ENCODE measurements at places on chromosomes 5 and 9.

DNA sequence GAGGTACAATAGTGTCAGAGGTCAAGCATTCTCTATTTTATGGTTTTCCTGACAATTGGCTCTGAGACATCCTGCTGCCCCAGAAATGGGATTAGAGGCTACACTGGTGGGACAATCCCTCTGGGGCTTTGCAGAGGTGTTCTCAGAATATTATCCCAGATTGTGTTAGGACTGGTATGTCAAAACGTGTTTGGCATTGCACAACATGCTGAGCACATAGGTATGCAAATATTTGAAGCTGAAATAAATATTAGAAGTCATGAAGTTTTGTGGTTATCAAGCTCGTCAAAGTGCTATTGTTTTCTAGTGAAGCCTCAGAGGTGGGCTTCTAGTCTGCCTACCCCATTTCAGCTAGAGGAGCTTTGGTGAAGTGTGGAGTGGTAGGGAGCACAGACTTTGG, 304.4 kb downstream of the MAN2A1 start:
- no peak for DNase-seq

DNA sequence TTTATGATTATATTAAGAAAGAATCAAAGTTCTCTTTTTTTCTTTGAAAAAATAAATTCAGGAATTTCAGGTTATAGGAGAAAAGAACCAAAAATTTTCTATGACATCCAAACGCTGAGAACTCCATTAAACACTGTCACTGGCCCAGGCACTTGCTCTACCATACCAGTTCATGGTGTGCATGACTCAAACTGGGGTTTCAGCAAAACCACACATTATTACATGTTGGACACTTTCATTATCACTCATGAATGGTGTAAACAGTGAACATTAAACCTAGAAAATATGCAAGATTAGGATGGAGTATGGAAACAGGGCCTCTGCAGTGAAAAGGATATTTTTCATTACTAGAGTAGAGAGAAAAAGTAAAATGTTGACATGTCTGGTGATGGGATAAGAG, 369.9 kb upstream of the FAM174A start:
- no peak for DNase-seq

DNA sequence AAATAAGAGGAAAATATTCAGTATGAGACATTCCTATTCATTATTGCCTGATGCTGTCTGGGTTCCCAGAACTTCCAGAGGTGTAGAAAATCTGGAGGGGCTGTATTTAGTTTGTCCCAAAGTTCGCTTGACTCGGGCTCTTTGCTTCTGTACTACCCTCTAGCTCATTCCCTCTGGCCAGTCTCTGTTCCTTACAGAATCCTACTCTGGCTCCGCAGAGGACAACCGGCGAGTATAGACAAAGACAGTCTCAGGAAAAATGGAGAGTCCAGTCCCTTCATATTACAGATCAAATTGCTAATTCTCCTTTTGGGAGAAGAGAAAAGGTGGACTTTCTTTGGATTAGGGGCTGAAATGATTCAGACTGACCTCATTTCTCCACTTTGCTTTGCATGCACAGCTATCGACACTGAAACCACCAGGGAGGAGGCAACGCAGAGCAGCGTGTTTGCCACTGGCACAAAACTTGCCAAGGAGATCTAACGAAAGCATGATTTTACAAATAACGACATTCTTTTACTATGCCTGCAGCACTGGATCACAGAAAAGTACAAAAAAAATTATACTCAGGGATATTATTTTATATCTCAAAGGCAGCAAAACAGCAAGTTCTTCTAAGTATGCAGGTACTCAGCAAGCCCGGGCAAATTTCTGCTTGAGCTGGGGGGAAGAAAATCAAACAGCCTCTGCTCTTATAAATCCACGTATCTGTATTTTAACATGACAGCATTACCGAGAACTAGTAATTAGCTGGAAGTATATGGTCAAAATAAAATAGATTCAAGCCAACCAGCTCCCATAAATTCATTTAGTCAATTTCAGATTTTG, 279.7 kb downstream of the NPR3 start:
- DNase-seq: no peak

- DNase-seq: no peak
Measured at GRCh38 chr5:128083811-128084227, 253 bp downstream of the SLC12A2 start.

DNA sequence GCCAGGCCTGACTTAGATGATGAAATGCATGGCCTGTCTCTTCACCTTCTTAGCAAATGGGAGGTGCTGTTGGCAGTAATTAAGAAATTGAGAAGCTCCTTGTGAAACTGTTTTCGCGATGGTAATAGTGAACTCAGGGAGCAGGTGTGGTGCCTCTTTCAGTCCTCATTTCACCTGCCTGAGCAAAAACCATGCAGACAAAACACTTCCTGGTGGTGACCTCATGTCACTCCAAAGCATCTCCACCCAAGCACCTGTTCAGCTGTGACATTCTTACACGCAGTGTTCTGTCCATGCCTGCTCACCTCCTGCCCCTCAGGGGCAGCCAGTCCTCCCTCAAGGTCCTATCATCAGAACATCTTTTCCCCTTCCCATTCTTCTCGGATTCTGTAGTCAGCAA, 146.5 kb downstream of the CD180 start:
- no peak for DNase-seq

GRCh38 chr5:14745188-14745563, 80.7 kb downstream of the OTULIN start:
- DNase-seq: no peak

DNA sequence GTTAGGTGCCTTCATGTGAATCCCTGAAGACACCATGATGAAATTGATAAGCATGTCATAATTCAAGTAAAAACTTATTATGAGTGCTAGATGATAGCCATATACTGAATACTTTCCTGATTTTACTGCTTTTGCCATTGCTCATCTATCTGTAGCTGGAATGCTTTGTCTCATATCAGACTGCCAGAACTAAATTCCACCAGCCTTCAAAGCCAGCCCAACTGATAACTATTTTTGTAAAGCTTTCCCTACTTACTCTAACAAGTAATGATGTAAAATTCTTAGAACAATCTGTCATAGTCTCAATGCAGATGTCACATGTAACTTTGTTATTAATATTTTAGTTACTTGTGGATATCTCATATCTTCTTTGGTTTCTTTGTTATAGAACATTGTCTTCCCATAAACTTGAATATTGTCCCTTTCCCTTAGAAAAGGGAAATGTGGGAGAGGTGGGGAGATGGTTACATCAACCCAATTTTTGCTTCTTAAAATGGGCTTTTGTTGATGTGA, 128.3 kb downstream of the ZCCHC7 start:
- no peak for DNase-seq

DNA sequence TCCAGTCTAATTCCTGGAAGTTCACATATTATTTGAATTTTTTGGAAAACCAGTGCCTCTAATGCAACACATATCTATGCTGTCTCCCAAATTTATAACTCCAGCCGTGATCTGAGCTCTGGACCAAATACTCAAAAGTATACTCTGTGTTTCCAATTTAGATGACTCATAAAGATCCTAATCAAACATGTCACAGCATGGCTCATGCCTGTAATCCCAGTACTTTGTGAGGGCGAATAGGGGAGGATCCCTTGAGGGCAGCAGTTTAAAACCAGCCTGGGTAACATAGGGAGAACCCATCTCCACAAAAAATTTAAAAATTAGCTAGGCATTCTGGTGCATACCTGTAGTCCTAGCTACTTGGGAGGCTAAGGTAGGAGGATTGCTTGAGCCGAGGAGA, 388.0 kb downstream of the CDH12 start:
- DNase-seq: no peak

DNA sequence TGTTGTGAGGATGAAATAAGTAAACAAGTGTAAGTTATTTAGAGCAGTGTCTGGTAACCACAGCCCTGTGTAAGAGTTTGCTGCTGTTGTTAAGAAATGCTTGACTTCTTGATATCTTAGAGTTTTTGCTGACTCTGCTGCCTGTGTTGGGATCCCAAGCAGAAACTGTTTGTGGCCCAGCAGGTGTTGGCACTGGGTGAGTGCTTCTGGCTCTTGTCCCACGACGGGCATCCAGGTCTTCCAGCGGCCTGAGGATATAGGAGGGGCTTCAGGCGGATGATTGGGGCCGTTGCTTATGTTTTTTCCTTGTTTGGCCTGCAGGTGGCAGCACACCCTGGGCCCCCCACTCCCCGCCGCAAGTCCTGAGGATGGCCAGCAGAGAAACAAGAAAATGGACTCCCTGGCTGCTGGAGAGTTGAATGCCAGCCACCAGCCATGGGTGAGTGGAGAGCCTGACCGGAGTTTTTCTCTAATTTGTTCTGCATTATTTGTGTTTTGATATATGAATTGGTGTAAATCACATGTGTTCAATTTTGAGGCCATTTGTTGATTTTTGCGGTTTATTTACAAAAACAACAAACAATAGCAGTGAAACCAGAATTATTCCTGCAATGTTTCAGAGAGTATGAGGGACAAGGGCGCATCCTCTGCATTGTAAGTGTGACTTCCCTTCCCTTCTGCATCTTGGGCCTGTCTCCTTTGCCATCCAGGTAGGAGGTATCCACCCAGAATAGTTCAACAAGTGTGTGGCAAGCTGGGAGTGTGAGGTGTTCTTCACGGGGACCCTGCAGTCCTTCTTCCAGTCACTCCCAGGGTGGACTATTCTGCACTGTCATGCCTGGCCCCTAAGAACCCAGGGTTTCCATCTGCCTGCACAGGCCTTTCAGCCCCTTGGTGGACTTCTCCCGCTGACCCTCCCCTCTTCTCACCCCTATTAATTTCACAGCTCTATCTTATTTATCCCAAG, 50.3 kb downstream of the SLC22A5 start:
- no peak for DNase-seq

- DNase-seq: no peak
Measured at GRCh38 chr5:169176709-169177694, 123.9 kb downstream of the SLIT3 start.

DNA sequence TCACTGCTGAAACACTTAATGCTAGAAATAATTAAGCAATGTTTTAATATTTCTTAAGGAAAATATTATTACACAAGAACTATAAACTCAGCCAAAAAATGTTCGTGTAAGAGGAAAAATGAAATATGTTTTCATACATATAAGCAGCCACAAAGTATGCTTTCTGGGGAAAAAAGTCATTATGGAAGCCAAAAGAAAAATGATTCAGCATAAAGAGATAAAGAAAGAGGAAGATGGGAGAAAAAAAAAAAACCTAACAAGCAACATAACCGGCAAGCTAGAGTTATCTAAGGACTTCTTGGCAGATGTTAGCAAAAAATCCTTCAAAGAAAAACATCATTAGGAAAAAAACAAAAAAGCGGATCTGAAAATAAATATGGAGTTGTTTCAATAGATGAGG, 179.1 kb downstream of the MUSK start:
- no peak for DNase-seq

DNA sequence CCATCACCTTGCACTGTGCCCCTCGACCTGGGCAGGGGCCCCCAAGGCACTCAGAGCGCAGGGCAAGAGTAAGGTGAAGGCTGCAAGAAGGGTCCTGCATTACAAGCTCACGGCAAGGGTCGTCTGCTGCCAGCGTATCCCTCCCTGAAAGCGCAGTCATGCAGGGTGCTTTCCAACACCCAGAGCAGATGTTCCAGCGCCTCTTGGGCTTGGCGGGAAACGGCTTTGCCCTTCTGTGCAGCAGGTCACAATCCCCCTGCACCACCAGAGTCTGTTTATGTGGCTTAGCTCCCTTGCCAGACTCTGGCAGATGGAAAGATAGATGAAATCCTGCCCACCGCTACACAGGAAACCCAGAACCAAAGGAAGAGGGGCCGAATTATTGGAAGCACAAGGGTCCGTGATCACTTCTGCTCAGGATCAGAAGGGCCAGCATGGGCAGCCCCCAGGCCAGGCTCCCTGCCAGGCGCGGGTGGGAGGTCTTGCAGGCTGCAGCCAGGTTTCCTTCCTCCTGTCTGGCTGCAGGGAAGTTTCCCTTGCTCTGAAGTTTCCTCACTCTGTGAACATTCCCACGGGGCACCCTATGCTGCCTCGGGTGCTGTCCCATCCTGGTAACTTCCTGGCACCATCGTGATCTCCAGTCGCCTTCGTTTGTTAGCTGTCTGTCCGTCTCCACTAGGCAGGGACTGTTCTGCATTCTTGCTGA, 132.2 kb downstream of the ZNF354C start:
- DNase-seq: no peak

GRCh38 chr5:140357726-140358093, 2.3 kb upstream of the SLC4A9 start:
- peak; percentile 53 for DNase-seq

GRCh38 chr9:117083559-117083958, 331.3 kb downstream of the ASTN2 start:
- no peak for DNase-seq

DNA sequence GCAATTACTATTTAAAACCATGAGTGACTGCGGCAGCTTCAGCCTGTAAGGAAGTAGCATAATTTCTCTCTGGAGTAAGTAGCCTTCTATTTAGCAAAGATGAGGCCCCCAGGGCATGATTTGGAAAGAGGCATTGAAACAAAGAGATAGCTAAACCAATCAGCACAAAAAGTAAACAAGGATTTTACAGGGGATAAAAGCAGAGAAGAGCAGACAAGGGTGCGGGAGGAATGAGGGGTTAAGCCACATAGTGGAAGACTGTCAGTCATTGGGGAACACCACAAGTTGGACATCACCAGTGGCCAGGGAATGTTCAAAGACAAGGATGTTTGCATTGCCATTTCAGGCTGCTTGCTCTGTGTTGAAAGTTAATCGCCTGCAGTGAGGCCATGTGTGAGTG, 24.0 kb upstream of the C5orf63 start:
- DNase-seq: no peak

GRCh38 chr9:137127301-137128157, 11.4 kb upstream of the GRIN1 start:
- DNase-seq: no peak

DNA sequence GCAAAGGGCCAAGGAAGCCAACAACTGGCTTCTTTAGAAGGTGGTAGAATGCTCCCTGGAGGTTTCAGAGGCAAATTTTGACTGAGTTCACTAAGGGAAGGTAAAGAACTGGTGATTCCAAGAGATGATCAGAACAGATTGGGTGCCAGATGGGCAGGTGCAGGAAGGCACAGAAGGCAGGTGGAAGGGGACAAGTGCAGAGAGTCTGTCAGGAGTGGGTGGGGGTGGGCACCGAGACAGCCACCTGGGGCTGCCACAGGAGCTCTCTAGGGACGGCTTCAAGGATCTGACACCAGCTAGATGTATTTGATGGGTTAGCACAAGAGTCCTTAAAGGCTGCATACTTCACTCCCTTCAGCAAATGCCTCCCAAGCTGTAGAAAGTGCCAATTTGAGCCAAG, 207.3 kb downstream of the PTTG1 start:
- DNase-seq: no peak

GRCh38 chr5:52799358-52799982, 11.8 kb downstream of the ITGA1 start:
- no peak for DNase-seq

DNA sequence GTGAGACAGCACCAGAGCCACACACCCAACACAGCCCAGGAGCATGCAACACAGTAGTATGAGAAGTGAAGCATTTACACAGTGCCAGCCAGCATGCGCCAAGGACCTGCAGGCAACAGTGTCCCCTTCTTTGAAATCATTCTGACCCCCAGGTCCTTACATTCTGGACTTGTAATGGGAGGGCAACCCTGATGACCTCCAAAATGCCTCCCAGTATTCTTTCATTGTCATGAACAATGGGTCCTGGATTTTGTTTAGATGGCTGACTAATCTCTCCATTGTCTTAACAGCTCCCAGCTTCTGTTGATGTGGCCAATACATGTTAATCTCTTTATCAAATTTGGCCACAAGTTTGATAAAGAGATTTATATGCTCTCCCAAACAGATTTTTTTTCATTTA, 417.1 kb downstream of the DMRTA1 start:
- no peak for DNase-seq

GRCh38 chr5:78675956-78676730, 27.6 kb upstream of the LHFPL2 start:
- DNase-seq: no peak

GRCh38 chr9:3238236-3238635, 287.6 kb downstream of the RFX3 start:
- no peak for DNase-seq

GRCh38 chr9:92265154-92265553, 28.3 kb downstream of the IARS1 start:
- DNase-seq: no peak

All from activated T-helper 1 cell treated with anti-CD3 and anti-CD28 coated beads, Interleukin-2, amount 50 U/mL, for 16 hours (primary cell).